Left cardiac atrium (tissue), 4 donors: ENCODE measurements at places on chromosomes 5 and 9. TPM values are rescaled to one million over a fixed set of nuclear protein-coding genes. Genes with fewer than 3 reads are reported as not detected.

- no peak for DNase-seq
These were observed 87.1 kb downstream of the NR3C1 start for GRCh38 chr5:143316337-143316736.

GRCh38 chr5:150616506-150616905 is 24.0 kb upstream of the SYNPO start:
- no peak for DNase-seq

- DNase-seq: peak; percentile 68
These were observed 155.5 kb upstream of the NMUR2 start for GRCh38 chr5:152560512-152561137.

- no peak for DNase-seq
These were observed 23.4 kb upstream of the GFPT2 start for GRCh38 chr5:180376511-180376910.

DNA sequence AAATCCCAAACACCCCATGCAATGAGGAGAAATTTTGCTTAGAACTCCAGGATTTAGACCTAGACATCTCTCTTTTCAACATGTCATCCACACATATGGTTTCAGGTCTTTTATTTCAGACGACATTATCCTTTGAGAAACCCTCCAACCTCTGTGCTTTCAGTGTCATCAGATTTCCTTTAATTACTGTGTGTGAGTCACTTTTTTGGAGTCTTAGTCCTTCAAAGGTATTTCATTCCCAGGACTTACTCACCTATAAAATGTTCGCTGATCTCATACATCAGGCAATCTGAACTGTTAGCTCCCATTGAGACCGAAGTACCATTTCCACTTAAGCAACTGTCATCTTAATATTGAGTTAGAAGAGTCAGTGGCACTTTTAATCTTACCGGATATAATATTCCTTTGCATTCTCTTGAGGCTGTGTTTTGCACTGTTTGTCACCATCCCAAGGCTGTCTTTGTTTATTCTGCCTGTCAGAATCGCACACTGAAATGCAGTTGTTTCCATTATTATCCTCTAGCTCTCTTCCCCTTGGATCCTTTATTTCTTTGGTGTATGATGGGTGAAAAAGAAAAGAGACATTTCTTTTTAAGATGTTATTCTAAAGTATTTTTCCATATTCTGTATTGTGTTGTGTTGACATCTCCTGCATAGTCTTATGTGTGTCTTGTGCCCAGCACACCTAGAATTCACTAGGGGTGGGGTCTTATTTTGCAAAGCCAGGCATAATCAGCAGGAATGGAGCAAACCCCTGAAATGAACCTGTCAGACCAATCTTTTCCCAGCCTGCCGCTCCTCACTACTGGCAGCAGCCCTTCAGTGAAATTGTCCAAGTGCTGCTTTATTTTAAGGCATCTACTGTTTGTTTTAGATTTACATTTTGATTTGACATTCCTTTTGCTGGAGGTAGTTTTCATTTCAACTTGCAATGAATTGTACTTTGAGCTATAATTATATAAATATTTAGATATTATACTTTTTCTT is 155.4 kb downstream of the PAM start:
- DNase-seq: no peak

DNA sequence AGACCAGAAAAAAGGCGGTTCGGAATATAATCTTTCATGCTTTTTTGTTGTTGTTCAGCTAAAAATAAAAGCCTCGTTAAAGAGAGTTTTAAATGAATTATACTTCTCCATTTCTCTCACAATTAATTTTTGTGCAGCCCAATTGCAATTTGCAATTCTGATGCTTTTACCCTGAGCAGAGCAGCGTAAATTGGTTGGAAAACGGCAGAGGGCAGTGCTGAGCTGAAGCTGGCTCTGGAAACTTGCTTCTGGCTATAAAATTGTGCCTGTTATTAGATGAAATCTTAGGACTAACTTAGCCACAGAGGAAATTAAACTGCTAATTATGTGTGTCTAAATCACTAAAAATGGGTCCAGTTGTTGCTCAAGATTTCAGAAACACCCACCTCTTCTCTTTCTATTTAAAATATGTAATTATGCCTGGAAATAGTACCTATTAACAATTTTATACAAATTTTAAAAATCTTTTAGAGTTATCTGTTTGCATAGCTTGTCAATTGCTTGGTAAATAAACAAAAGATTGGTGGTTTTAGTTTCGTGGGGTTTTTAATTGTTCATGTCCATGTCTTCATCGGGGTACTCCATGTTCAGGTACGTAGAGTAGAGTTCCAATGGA is 441.8 kb upstream of the TLE4 start:
- peak; percentile 26 for DNase-seq

GRCh38 chr5:140165101-140165922 is 9.7 kb upstream of the CYSTM1 start:
- DNase-seq: peak; percentile 64

GRCh38 chr9:8888591-8888990 is 1089.0 kb upstream of the DMAC1 start:
- no peak for DNase-seq

- DNase-seq: no peak
These were observed 14.5 kb upstream of the ANKRD55 start for GRCh38 chr5:56247592-56247991.

GRCh38 chr5:7801891-7802614 is 48.9 kb downstream of the CFAP90 start:
- DNase-seq: no peak

DNA sequence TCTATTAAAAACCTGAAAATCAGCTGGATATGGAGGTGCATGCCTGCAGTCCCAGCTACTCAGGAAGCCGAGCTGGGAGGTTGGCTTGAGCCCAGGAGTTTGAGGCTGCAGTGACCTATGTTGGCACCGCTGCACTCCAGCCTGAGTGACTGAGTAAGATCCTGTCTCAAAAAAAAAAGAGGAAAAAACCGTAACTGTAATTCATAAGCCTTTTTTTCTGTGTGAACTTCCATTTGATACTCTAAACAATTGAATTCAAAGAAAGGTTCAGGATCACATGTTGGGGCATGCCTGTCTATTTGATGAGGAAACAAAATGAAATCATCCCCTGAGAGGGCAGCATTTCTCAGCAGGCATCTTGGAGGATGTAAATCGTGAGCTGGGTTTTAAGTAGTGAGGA is 38.8 kb downstream of the ITGA2 start:
- peak; percentile 55 for DNase-seq

MLANA gene
- not detected for total RNA-seq

CYLC2 gene
- not detected for total RNA-seq

TMEM174 gene
- total RNA-seq: not detected

DROSHA gene
- total RNA-seq: 31.5 TPM

PCDHA6 gene
- 0.21 TPM for total RNA-seq
